Vagina (tissue), 2 donors: ENCODE measurements at places on chromosomes 5 and 9.
A peak's percentile ranks its signal among the peaks of the same experiment; 100 is the strongest.

- H3K27me3 ChIP-seq = no peaks in the 10 kb centered on the region
- peaks cover 2% of the 10 kb centered on the region for H3K36me3 ChIP-seq
- no peak overlapping the region for H3K27ac ChIP-seq
- no peaks in the 10 kb centered on the region for H3K4me1 ChIP-seq
- no peak for DNase-seq
Measured at GRCh38 chr9:33952066-33952465, 96.6 kb downstream of the UBAP2 start.

GRCh38 chr5:102625468-102625867, 126.7 kb upstream of the SLCO6A1 start:
- peaks cover 7% of the 10 kb centered on the region for H3K4me1 ChIP-seq
- no peak for DNase-seq
- H3K27ac ChIP-seq = no peak overlapping the region
- H3K27me3 ChIP-seq = no peaks in the 10 kb centered on the region

- no peak for DNase-seq
- H3K27me3 ChIP-seq = no peaks in the 10 kb centered on the region
- H3K27ac ChIP-seq = no peak overlapping the region
- H3K36me3 ChIP-seq = no peaks in the 10 kb centered on the region
- no peak overlapping the region for H3K4me3 ChIP-seq
Measured at GRCh38 chr9:37324261-37324683, 98.2 kb upstream of the GRHPR start.

DNA sequence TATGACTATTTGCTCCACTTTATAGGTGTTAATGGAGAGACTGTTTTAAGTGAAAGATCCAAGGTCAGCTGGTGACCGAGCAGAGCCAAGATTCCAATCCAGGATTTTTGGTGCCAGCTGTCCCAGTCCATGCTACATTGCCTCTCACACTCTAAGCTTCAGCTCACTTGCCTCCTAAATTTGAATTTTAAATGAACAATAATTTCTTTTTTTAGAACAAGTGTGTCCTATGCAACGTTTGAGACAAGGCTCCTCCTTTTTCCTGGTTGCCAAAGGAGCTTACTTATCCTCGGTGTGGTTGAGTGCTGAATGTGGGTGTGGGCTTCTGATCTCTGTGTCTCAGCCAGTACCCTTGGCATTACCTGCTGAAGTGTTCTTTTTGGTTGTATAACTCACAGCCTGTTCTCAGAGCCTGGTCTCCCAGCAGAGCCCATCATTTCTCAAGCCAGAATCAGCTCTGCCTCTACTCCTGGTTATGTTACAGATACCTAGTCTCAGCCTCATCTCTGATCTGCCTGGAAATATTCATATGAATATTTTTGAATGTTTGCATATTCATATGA, 4.0 kb upstream of the PRRC1 start:
- no peak overlapping the region for H3K27ac ChIP-seq
- no peak for DNase-seq
- H3K4me1 ChIP-seq = peaks cover 7% of the 10 kb centered on the region
- H3K27me3 ChIP-seq = no peaks in the 10 kb centered on the region
- H3K36me3 ChIP-seq = no peaks in the 10 kb centered on the region
- no peak overlapping the region for H3K4me3 ChIP-seq

DNA sequence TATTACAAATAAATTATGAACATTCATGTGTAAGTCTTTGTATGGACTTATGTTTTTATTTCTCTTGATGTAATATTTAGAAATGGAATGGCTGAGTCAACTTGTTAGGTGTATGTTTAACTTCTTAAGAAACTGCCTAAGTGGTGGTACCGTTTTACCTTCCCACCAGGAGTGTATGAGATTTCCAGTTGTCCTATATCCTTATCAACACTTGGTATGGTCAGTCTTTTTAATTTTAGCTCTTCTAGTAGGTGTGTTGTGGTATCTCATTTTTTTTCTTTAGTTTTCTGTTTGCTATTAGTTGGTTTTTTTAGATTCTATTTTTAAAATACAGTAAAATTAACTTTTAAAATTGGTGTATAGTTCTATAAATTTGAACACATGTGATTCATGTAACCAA, 3.7 kb downstream of the NDUFAF2 start:
- H3K4me3 ChIP-seq = no peak overlapping the region
- peaks cover 23% of the 10 kb centered on the region for H3K4me1 ChIP-seq
- H3K36me3 ChIP-seq = no peaks in the 10 kb centered on the region

DNA sequence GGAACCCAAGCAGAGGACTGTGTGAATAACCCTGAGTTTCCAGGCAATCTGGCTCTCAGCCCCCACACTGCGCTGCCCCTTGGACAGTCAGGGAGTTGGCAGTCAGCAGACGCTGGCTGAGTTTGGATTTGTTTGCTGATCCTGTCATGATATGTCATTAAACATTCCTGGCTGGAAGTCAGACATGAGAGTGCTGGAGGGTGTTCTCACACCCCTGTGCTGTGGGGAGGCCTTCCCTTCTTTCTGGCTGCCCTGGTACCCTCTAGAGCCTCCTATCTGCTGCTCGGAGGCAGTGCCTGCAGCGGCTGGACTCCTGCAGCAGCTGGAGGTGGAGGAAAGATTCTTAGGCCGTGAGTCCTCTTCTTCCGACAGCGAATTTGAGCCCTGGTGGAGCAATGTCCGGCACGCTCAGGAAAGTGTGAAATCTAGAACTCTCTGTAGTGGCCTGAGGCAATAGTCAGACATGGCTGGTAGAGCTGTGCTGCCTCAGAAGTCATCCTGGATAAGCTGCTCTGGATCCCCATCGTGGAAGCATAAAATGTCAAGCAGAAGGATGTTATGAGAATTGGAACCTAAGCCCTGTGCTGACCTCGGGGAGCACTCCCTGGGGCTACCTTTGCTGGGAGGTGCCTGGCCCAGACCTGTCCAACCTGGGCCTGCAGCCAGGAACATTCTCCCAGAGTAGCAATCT, 72.0 kb downstream of the PDE8B start:
- H3K27ac ChIP-seq = no peak overlapping the region
- H3K27me3 ChIP-seq = peaks cover 4% of the 10 kb centered on the region
- no peaks in the 10 kb centered on the region for H3K36me3 ChIP-seq
- no peak for DNase-seq
- no peaks in the 10 kb centered on the region for H3K4me1 ChIP-seq

GRCh38 chr9:71783120-71783523, 14.8 kb upstream of the CEMIP2 start:
- no peak overlapping the region for H3K4me3 ChIP-seq
- no peaks in the 10 kb centered on the region for H3K36me3 ChIP-seq
- H3K4me1 ChIP-seq = no peaks in the 10 kb centered on the region
- peak overlapping the region; percentile 22 for H3K27ac ChIP-seq
- no peak for DNase-seq
- H3K27me3 ChIP-seq = no peaks in the 10 kb centered on the region

DNA sequence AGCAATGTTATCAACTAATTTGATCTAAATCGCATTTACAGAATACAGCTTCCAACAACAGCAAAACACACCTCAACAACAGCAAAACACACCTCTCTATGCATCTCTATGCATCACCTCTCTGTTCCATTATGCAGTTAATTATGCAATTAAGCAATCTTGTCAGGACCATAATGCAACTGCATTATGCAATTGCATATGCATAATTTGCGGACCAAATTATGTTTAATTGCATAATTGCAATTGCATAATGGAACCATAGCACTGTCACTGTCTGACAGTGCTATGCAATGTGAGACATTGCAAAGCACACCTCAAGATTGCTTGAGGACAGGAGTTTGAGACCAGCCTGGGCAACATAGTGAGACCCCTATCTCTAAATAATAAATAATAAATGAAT, 80.4 kb upstream of the PRSS3 start:
- H3K4me3 ChIP-seq = no peak overlapping the region
- no peak overlapping the region for H3K27ac ChIP-seq
- DNase-seq = no peak
- no peaks in the 10 kb centered on the region for H3K36me3 ChIP-seq

DNA sequence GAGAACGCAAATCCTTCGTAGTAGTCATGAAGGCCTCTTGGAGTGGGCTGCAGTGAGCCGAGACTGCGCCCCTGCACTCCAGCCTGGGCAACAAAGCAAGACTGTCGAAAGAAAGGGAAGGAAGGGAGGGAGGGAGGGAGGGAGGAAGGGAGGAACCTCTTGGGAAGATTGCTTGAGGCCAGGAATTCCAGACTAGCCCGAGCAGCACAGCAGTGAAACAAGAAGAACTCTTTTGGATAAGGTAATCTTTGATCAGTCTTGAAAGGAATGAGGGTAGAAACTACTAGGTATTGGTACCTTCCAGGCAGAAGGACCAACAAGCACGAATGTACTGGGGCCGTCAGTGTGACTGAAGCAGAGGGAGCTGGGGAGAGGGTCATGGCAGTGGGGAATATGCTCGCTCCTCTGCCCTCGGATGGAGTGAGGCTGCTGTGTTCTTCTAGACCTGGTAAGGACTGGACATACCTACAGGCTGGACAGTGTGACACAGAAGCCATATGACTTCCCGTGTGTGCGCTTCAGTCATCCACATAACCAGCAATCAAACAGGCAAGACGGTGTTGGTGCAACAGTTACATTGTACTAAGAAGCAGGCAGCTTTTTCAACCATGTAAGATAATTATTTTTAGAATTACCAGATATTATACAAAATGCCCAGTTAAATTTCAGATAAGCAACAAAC, 45.2 kb downstream of the P4HA2 start:
- H3K27me3 ChIP-seq = no peaks in the 10 kb centered on the region
- DNase-seq = no peak
- H3K36me3 ChIP-seq = no peaks in the 10 kb centered on the region
- peaks cover 6% of the 10 kb centered on the region for H3K4me1 ChIP-seq
- H3K27ac ChIP-seq = no peak overlapping the region

DNA sequence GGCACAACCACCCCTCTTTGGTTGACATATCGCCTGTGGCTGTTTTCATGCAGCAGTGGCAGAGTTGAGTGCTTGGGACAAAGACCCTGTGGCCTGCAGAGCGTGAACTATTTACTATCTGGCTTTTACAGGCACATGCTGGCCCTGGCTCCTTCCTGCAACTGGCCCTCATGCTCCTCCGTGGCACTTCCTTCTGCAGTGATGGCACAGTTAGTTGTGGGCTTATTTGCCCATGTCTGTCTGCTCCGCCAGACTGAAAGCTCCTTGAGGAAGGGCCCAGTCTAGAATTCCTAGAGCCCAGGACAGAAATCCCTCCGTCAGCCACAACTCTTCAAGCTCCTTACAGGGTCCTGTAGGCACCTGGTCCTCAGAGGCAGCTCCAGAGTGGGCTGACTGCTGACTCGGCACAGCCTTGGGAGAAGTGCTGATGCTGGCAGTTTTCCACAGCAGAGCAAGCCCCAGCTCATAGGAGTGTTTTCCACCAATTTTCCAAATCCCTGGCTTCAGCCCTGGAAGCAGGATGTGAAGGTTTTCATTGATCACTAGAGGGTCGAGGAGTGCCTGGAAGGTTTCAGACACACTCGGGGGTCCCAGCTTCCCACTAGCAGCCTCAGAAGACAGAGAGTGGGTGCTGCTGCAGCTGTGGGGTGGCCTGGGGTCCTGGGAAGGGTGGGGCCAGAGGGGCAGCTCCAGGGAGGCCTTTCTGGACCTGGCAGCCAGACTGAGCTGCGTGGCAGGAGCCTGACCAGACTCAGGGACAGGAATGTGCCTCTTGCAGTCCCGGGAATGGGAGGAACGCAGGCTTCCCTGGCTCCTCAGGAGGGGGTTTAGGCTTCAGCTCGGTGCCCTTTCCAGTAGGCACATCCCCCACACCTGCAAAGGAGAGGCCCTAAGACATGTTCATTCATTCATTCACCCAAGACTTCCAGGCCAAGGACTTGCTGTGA, 56.5 kb upstream of the ANGPTL2 start:
- peaks cover 59% of the 10 kb centered on the region for H3K4me1 ChIP-seq
- DNase-seq = peak; percentile 86
- peak overlapping the region; percentile 58 for H3K27ac ChIP-seq

- DNase-seq = no peak
- H3K4me3 ChIP-seq = no peak overlapping the region
- H3K27me3 ChIP-seq = no peaks in the 10 kb centered on the region
- H3K4me1 ChIP-seq = no peaks in the 10 kb centered on the region
Measured at GRCh38 chr9:87910821-87911220, 6.9 kb upstream of the SPATA31C1 start.

- peaks cover 8% of the 10 kb centered on the region for H3K4me1 ChIP-seq
- H3K36me3 ChIP-seq = no peaks in the 10 kb centered on the region
- peak overlapping the region; percentile 72 for H3K4me3 ChIP-seq
- H3K27ac ChIP-seq = peak overlapping the region; percentile 95
Measured at GRCh38 chr5:56910210-56910965, 992 bp downstream of the SETD9 start.

GRCh38 chr5:22496666-22497065, 356.5 kb downstream of the CDH12 start:
- H3K4me3 ChIP-seq = no peak overlapping the region
- no peaks in the 10 kb centered on the region for H3K27me3 ChIP-seq
- DNase-seq = no peak
- H3K36me3 ChIP-seq = no peaks in the 10 kb centered on the region

DNA sequence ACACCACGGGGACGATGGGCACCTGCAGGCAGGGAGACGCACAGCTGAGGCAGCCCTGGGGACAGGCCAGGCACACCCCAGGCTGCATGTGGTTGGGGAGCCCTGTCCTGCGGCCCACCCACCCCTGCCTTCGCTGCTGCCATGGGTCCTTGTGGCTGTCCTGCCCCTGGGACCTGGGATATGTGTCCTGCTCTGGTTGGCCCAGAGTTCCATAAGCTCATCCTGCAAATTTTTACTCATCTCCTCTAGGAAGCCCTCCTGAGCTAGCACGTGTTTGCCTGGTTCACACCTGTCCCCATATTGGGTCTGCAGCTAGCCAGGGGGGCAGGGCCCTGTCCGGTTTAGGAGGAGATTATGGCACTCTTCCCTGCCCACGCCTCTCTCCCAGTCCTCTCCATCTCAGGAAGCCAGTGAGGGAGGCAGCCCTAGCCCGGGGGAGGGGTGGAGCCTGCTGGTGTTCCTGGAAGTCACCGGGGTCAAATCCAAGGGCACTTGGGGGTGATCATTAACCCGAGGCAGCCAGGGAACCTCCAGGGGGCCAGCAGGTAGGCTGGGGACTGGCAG, 12.2 kb downstream of the EGFL7 start:
- H3K36me3 ChIP-seq = peaks cover 7% of the 10 kb centered on the region
- no peak for DNase-seq
- H3K27ac ChIP-seq = no peak overlapping the region

DNA sequence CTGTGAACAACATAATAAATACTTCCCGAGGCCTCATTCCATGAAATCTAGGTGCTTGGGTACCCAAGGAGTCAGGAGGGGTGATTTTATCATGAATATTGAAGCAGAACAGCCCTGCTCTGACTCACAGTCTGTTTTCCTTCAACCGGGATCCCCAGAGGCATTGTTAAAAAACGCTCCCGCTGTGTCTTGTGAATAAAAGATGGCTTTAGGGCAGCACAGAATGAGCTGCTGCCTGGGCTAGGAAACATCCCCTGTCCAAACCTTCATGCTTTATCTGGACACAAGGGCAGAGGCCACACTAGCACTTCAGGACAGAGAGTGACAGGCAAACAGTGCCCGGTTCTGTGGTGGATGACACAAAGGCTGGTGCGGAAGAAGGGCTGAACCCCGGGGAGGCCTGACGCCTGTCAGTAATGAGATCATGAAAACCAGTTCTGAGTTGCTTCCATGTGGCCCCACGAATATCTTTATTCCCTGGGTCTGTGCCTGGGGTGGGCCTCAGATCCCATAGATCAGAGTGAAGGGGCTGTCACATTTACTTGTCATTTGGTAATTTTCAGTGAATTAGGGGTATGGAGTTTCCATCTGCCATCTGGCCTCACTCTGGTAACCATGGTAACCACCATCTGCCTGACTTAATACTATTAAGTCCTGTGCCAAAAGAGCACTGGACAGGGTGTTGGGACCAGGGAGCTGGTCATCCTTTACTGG, 2.6 kb downstream of the IGFBPL1 start:
- no peak overlapping the region for H3K4me3 ChIP-seq
- H3K27ac ChIP-seq = no peak overlapping the region
- H3K4me1 ChIP-seq = no peaks in the 10 kb centered on the region
- H3K27me3 ChIP-seq = no peaks in the 10 kb centered on the region
- DNase-seq = no peak
